Inflammatory macrophage treated with lipopolysaccharide for 4 hours (primary cell): ENCODE measurements at places on chromosomes 12 and 14.

DNA sequence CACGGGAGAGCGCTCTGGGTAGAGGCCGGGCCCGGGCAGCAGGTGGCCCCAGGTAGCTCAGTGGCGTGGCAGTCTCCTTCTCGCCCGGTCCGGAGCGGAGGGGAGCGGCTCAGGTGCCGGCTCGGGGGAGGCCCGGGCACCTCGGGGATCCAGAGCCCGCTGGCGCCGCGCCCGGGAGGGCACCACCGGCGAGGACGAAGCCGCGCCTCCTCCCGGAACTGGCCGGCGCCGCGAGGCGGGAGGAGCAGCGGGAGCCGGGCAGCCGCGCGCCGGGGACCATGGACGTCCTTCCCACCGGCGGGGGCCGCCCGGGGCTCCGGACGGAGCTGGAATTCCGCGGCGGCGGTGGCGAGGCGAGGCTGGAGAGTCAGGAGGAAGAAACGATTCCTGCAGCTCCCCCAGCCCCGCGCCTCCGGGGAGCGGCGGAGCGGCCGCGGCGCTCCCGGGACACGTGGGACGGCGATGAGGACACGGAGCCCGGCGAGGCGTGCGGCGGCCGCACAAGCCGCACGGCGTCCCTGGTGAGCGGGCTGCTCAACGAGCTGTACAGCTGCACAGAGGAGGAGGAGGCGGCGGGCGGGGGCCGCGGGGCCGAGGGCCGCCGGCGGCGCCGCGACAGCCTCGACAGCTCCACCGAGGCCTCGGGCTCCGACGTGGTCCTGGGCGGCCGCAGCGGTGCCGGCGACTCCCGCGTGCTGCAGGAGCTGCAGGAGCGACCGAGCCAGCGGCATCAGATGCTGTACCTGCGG is 21.5 kb upstream of the GNS start:
- peak; percentile 39 for DNase-seq

DNA sequence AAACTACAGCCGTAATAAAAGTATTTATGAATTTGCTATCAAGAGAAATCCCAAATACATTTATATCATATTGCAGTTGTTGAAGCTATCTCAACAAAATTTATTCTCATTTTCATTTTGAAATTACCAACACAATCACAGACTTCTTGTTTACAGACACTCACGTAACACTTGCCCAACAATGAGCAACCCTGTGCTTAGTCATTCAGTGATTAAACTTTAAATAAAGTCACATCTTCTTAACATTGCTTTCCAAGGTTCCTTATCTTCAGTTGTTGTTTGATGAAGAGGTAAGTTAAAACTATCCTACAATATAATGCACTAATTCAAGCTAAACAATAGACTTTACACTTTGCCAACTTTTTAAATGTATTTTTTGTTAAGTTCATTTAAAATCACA is 601.8 kb downstream of the SLC16A7 start:
- no peak for DNase-seq

GRCh38 chr14:24508155-24508840 is at the start of gene CMA1:
Gene CMA1, minus strand, starts transcription at chr14:24508265. Its CDS starts 30 bp downstream, at chr14:24508235.
- no peak for DNase-seq

DNA sequence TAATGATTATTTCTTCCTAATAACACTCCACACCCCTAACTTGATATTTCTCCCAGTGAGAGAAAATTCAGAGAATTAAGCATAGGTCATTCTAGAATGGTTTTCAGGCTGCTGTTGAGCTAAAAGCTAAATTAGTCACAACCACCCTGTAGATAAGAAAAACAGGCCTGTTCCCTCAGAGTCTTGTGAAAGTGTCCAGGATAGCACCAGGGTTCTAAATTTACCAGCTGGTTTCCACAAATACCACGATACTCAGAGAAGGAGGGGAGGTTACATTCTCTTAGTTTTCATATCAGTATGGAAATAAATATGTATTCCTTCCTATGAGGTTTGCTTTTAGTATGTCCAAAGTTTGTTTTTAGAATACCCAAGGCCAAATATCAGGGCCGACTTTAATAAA is 66.0 kb upstream of the YARS2 start:
- no peak for DNase-seq

DNA sequence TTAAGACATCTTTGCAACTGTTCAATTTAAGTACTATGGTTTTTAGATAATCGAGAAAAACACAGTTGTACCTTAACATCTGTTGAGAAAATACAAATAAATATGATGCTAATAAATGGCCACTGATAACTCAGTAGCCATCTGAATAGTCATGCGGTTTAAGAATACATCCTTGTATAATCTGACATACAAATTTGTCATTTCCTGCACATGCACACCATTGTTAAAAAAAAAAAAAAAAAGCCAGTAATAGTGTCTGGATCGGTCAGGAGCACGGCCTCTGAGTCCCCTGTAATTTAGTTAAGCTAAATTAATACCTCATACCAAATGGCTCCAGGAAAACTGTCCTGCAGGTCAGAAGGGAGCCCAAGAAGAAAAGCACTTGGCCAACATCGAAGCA is 16.8 kb downstream of the RFC5 start:
- no peak for DNase-seq

GRCh38 chr12:39912211-39912980 is 193.5 kb downstream of the SLC2A13 start:
- DNase-seq = no peak

GRCh38 chr12:2163177-2163941 is 110.6 kb downstream of the CACNA1C start:
- DNase-seq = no peak

DNA sequence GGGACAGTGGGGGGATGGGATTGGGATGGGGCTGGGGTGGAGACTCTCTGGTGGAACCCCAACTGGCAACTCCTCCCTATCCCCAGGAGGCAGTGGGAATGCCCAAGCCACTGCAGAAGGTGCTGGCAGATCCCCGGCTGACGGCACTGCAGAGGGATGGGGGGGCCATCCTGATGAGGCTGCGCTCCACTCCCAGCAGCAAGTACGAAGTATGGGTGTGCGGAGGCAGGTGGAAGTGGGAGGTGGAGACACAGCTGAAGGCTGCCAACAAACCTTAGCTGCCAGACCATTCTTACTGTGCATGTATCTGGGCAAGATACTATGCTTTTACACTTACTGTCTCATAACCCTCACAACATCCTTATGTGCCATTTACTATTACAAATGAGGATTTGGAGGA is 8.2 kb downstream of the ARHGEF40 start:
- no peak for DNase-seq

- no peak for DNase-seq
Observed at GRCh38 chr14:64938972-64939816, 3.4 kb downstream of the GPX2 start.

GRCh38 chr14:34619471-34619870 is 10.5 kb downstream of the SNX6 start:
- no peak for DNase-seq

GRCh38 chr12:109027767-109028166 is 6.9 kb upstream of the SVOP start:
- DNase-seq = peak; percentile 53
